ENCODE measurements at places on chromosomes 1 and 21.

- DNase-seq, result no peak
These were observed 11.6 kb upstream of the LMNA start for GRCh38 chr1:156102633-156103511.

DNA sequence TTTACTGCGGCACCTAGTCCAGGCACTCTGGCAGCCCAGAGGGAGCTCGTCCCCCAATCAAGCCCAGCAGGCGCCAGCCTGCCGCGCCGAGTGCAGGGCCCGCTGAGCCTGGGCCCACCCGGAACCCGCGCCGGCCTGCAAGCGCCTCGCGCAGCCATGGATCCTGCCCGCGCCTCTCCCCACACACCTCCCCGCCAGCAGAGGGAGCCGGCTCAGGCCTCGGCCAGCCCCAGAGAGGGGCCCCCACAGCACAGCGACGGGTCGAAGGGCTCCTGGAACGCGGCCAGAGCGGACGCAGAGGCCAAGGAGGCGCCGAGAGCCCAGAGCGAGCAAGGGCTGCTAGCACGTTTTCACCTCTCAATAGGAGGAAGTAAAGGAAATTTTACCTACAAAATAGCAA is 767.0 kb downstream of the MRPL39 start:
- no peak for DNase-seq

DNA sequence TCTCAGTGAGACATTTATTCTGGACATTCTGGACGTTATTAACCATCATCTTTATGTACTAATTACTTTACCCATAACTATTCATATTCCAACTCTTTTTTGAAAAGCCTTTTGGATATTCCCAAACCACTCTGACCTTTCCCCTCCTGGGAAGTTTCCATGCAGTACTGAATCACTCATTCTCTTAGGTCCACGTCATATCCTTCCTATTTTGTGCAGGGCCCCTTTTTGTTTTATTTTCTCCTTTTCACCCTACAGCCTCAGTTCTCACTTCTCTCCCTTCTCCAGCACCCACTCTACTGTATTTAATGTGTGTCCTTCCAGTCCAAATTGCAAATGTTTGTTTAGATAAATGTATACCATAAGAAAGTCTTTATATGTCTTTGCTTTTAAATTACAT is 16.4 kb upstream of the ATP1A1 start:
- DNase-seq, result no peak

DNA sequence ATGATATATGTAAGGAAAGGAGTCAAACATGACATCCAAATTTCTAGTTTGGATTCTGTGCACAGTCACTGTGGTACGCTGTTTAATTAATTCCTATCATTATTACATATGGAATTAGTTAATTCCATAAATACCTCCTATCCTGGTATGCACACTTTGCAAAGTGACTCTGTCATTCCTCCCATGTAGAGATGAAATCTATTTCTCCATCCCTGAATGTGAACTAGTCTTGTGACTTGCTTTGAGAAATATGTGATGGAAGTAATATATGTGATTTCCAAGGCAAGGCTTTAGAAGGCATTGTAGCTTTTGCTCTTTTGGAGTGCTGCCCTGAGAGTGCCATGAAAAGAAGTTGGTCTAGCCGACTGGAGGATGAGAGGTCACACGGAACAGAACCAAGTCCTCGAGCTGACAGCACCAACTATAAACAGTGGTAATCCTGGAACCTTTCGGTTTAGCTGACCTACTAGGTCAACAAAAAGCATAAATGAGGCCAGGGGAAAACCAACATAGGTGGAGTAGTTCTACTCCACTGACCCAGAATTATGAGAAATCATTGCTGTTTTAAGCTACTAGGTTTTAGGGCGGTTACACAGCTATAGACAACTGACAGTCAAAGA is 1.5 kb downstream of the SELENOF start:
- DNase-seq, result no peak

DNA sequence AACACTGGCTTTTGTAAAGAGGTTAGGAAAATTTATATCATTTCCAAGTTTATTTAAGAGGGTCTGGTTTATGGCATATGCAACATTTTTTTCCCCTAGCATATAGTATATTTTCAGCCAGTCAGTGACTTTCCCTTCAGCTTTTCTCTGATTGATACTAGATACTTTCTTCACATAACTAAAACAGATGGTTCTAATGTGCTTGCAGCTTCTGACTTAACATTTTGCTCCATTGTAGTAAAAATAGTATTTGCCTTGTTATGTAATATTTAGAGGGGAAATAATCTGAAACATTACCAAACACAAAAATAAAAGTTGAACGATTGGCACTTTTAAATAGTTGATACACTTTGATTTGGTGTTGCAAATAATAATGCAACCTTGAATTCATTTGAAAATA is 191.7 kb downstream of the GPR52 start:
- DNase-seq, result no peak
